ENCODE measurements at places on chromosomes 2 and 18.
A peak's percentile ranks its signal among the peaks of the same experiment; 100 is the strongest.

DNA sequence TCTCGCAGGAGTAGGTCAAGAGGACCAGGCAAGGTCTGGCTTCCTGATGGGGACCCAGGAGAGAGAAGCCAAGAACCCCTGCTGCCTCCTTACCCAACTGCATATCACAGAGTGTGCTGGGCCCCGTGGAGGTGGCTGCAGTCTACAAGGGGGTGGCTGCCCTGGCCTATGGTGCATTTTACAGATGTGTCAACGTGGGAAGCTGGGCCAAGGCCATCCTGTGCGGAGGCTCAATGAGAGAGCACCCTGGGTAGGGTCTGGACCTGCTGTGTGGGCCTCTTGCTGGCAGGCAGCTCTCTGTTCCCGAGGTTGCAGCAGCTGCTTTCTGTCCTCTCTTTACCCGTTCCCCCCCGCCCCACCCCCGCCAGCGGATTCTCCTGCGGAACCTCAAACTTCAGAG, 61.4 kb downstream of the GBX2 start:
- no peak for DNase-seq

DNA sequence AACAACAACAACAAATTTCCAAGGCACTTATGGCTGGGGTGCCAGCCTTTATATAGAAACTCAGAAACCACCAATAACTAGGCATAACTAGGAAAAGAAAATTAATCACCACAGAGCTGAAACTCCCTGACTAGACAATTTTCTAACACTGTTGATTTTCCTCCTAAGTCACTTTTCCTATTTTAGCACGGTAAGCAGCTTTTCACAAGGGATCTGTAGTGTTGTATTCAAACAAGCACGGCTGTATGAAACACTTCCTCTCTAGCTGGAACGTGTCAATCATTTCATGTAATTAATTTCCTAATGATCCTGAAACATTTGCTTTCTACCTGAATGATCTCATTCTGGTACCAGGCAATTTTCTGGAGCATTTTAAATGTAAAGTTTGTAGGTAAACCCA, 645.0 kb downstream of the IRS1 start:
- DNase-seq: no peak

- DNase-seq: no peak
Observed at GRCh38 chr18:8889489-8889888, 184.1 kb downstream of the MTCL1 start.

- no peak for DNase-seq
Observed at GRCh38 chr2:127400533-127400896, 12.7 kb upstream of the MAP3K2 start.

GRCh38 chr2:148594216-148594615, 50.3 kb upstream of the EPC2 start:
- DNase-seq: no peak

DNA sequence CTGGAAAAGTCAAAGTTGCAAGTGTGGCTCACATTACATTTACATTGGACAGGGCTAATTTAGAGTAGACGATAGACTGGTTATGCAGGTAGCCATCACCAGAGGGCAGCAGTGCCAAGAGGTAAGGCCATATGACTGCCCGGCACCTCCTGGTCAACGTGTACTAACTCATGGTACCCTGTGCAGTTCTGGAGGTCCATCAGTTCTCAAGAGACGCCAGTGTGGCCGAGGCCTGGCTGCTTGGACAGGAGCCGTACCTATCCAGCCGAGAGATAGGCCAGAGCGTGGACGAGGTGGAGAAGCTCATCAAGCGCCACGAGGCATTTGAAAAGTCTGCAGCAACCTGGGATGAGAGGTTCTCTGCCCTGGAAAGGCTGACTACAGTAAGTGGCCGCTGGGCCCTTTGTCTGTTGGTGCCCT, 65.8 kb upstream of the EML6 start:
- DNase-seq: peak; percentile 35

GRCh38 chr2:167944825-167945659, 302.4 kb downstream of the STK39 start:
- DNase-seq: no peak

- no peak for DNase-seq
Observed at GRCh38 chr2:148978706-148979105, 59.8 kb upstream of the LYPD6B start.

DNA sequence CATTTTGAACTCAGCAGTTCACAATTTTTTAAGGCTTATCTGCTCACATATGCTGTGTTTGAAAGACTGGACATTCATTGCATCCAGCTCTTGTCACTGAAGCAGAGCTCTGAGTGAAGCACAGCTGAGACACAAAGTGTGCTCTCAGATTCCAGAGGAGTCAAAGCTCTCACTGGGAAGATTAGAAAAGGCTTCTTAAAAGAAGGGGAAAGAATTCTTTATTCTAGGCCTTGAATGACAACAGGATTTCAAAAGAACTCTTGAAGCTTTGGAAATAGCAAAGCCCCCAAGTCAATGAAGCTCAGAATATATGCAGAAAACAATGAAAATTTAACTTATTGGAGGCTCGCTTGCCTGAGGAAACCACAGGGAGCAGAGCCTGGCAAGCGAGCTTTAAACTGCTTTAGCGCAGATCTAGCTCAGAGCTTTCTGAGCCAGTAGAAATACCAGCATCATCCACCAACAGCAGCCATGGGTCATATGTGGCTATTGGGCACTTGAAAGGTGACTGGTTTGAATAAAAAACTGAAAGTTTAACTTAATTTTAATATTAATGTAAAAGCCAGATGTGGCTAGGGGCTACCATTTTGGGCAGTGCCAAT, 369.7 kb downstream of the OSR1 start:
- no peak for DNase-seq

DNA sequence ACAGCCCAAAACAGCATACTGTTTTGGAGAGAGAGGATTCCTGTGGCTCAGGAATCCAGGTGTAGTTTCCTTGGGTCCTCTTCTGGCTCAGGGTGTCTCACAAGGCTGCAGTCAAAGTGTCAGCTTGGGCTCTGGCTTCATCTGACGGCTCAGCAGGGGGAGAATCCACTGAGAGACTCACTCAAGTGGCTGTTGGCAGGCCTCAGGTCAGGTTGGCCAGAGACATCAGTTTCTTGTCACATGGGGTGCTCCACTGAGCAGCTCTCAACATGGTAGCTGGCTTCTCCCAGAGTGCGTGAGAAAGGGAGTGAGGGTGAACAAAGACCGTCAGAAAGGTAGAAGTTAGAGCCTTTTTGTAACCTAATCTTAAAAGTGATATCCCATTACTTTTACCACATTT, 168.4 kb downstream of the SOCS6 start:
- DNase-seq: no peak

DNA sequence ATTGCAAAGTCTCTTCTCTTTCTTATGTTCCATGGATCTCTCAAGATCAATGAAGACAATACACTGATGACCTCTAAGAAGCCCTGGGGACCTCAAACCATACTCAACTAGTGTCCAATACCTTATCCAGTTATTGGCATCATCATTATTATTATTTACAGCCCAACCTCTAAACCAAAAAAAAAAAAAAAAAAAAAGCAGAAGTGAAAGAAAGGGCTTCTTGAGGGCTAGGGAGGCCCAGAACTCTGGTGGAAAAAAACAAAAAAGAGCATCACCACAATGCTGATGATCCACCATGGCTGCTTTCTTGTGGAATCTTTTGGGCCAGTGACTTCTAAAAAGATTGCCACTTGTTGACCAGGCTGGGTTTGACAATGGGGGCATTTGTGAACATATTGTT, 324.9 kb downstream of the LPIN1 start:
- no peak for DNase-seq

DNA sequence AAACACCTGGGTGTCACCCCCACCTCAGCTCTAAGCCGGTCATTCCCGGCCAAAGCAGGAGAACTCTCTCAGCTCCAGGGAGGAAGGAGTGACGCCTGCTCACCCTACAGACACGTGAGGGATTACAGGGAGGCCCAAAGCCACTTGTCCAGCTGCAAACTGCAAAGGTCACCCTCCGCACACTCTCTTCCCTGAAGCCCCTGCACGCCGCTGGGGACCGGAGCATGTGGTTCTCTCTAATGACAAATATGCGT, 108.0 kb upstream of the ID2 start:
- DNase-seq: no peak

GRCh38 chr18:44850001-44850400, 169.3 kb downstream of the SETBP1 start:
- no peak for DNase-seq

DNA sequence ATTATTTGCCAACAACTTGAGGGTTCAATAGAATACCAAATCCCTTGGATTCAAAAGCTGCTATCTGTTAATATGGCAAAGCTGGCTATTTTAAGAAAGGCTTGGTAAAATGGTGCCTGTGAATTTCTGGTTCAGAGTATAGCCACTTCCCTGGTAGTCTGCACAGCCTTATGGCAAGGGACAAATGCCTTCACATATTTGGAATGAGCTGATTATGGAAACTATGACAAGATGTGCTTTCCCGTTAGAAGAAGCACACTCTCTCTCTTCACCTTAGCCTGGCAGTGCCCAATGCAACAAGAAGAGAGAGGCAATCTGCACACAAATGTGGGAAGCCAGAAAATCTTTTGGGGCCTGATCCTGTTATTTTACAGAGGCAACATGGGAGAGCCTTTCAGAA, 47.5 kb upstream of the MAP3K20 start:
- DNase-seq: no peak

DNA sequence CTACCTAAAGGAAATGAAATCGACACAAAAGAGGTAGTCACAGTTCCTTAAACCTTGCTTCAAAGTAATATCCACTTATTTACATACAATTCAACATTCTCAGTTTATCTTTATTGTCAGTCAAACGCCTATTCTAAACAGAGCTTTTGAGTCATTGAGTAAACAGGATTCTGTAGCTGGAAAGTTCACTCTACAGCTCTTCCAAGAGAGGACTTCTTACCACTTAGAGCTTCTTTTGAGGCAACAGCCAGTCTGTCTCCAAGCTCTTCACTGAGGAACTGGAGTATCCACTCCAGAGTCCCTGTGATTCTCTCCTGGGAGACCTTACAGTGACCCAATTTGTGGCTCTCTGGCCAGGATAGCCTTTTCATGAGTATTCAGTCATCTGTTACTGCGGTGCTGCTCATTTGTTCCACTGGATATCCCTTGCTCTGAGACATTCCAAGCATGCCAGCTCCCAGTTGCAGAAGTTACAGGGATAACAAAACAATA, 210.9 kb upstream of the OSR1 start:
- no peak for DNase-seq

- no peak for DNase-seq
Observed at GRCh38 chr2:98759827-98760625, 29.1 kb upstream of the MGAT4A start.

DNA sequence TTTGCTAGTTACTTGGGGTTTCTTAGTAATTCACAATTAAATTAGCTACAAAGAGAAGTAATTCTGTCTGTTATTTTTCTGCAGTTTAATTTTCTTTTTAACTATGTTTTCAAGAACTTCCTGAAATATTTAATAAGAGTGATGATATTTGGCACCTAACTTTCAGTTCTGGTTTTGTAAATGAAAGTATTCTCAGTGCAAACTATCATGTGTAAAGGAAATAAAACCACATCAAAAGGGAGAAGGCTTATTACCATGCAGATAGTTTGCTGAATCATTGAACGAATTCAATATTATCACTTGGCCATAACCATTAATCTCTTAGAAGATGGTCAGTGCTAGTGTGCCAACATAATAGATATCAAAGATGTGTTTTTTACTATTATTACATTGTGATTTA, 29.2 kb downstream of the DYTN start:
- no peak for DNase-seq

DNA sequence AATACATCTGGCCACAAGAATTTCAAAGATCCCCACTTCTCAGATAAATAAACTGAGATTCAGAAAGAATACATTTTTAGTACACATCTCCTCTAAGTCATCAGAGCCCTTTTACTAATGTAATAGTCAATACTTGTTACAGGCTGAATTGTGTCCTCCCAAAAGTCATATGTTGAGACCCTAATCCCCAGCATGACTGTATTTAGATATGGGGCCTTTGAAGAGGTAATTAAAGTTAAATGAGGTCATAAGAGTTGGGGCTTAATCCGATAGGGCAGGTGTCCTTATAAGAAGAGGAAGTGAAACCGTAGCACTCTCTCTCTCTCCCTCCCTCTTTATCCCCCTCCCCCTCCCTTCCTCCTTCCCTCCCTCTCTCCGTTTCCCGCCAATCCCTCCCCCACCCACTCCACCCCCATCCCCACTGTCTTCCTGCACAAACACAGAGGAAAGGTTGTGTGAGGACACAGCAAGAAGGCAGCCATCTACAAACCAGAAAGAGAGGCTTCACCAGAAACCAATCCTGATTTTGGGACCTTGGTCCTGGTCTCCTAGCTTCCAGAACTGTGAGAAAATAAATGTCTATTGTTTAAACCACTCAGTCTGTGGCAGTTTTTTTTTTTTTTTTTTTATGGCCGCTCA, 66.6 kb upstream of the ZNF397 start:
- DNase-seq: no peak

DNA sequence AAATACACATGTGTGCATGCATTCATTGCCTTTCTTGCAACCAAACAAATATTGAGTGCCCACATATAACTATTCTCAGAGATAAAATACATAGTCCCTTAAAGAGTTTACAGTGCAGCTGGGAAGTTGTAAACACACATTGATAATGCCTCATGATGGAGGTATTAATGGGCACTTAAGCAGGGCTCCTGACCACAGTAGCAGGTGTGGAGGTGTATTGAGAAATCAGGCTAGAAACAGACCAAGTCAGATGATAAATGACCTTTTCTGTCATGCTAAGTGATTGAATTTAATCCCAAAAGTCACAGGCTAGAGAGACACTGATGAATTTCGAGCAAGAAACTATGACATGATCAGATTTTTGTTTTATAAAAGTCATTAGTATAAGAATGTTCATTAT, 157.7 kb downstream of the ZNF385B start:
- DNase-seq: no peak

DNA sequence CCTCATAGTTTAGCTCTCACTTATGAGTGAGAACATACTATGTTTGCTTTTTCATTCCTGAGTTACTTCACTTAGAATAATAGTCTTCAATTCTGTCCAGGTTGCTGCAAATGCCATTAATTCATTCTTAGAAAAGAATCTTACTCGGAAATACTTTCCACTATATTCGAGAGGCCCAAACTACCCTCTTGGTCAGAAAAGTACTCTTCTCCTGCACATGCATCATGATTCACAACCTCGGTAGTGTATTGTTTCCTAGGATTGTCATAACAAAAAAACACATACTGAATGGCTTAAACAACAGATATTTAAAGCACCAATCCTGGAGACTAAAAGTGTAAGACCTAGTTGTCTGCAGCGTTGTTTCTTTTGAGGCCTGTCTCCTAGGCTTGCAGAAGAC, 364.0 kb upstream of the SLC14A2 start:
- DNase-seq: no peak

GRCh38 chr2:9558948-9559381, 3.3 kb upstream of the ADAM17 start:
- no peak for DNase-seq

GRCh38 chr18:76506395-76506794, 11.4 kb upstream of the ZNF516 start:
- no peak for DNase-seq

- DNase-seq: no peak
Observed at GRCh38 chr2:240136671-240137292, 677 bp upstream of the COPS9 start.

- DNase-seq: no peak
Observed at GRCh38 chr2:42977270-42978174, 185.1 kb upstream of the HAAO start.

- no peak for DNase-seq
Observed at GRCh38 chr18:72542342-72542741, 1.8 kb downstream of the CBLN2 start.

All from D721Med (cell line).